SK-N-SH treated with all-trans-retinoic acid at 6 μM for 48 hours (cell line): ENCODE measurements at places on chromosomes 11 and 22.

DNA sequence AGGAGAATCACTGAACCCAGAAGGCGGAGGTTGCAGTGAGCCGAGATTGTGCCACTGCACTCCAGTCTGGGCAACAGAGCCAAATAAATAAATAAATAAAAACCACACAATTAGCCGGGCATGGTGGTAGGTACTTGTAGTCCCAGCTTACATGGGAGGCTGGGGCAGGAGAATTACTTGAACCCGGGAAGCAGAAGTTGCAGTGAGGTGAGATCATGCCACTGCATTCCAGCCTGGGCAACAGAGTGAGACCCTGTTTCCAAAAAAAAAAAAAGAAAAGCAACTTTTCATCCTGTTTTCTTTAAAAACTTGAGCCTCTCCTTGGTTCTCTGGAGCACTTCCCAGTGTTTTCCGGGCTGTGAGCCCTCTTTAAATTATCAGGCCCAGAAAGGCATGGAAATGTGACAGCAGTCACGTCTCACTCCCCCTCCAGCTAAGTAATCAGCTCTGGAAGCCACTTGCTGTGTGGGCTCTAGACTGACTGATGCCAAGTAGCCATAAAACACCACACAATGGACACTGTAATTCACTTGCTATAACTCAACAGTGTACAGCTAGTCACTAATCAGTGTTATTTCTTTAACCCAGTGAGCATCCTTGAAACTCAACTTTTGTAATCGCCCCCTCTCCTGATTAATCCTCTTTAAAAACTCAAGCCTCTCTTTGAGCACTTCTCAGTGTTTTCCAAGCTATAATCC, 13.0 kb upstream of the MCHR1 start:
- ATAC-seq = no peak

DNA sequence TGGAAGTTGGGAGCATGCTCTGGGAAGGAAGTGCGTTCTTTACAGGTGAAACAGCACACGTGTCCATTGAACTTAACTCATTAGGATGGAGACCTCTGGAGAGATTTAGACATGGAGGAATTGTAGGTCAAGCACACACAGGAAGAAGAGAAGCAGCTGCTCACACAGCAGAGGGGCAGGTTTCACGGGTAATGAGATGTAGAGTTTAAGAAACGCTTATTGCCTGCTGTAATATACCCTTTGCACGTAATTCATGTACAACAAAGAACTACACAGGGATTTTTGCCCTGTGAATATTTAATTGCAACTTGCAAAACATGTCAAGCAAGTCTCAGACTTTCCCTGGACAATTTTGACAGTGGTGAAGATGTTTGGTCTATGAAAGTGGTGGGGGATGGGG, 508.0 kb downstream of the OPCML start:
- ATAC-seq = no peak

DNA sequence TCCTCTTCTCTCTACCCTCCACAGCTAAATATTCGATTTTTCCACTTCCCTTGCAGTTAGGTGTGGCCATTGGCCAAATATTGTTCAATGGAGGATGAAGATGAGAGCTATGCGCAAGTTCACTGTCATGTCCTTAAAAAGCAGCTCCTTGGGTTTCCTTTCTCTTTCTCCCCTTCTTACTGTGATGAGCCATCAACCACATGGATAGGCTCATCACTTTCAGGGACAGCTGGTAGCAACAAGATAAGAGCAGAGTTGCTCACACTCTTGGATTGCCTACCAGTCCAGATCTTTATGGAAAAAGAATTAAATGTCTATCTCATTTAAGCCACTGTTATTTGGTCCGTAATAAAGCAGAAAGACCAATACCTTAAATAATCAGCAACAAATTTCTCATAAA, 377.0 kb downstream of the DDX10 start:
- no peak for ATAC-seq

- no peak for ATAC-seq
These were observed 113.6 kb downstream of the BARX2 start for GRCh38 chr11:129489249-129489648.
